CD4-positive, alpha-beta T cell treated with Interleukin-2 at 100 ng/mL for 4 hours (primary cell): ENCODE measurements at places on chromosomes 3 and 15.

DNA sequence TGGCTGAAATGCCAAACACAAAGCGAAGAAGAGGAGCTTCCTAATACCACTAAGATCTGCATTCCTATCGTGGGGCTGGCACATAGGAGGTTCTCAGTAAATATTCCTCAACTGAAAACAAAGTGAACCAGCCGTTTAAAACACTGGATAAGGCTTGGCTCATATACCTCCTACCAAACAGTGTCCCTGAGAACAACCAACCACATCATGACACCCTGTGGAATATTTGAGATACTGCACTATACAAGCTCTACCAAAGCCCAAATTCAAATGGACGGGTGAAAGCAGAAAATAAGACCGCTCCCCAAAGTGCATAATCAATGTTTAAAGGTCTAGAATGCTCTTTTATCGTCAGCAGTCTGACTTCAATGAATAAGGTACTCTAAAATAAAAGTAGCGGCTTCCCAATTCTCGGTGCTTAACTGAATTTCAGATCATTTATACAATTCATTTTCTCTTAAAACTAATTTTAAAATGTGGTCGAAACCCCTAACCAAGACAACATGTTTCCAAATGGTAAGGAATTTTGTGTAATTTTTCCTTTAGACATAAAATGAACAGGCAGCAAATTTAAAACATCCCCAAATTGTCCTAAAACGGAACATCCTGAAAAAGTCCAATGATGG, 425.8 kb downstream of the ERC2 start:
- DNase-seq = no peak

DNA sequence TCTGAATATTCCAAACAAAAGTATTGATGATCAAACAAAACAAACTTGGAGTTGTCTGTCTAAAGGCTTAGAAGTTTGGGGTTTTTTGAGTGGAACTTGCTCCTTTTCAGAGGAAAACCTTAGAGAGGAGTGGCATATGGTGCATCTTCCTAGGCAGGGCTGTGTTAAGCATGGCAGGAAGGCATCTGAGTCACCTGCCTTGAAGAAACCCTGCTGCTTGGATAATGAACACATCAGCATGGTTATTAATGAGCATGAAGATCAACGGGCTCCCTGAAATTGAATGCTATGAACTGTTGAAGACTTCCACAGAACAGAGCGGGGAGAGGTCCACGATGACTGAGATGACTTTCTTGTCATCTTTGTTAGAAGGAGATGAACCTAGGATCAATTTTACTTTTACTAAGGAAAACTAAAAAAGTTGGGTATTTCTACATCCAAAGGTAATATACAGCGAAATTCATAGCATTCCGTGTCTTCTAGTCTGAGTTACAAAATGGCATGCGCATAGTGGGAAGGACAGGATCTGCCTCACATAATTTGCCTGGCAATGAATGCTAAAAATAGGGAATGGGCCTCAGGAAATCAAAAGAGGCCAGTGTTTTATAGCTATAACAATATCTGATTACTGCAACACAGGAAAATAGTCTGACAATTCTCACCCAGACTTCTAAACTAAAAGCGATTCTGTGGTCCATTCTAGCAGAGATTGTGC, 11.6 kb upstream of the TMED3 start:
- no peak for DNase-seq

GRCh38 chr3:142502187-142502985, 54.5 kb upstream of the XRN1 start:
- DNase-seq = no peak

GRCh38 chr3:100364421-100364820, 29.9 kb downstream of the NIT2 start:
- no peak for DNase-seq
